ENCODE measurements at places on chromosomes 4 and X.

- DNase-seq = no peak
Measured at GRCh38 chr4:4413373-4413725, 26.4 kb downstream of the NSG1 start.

DNA sequence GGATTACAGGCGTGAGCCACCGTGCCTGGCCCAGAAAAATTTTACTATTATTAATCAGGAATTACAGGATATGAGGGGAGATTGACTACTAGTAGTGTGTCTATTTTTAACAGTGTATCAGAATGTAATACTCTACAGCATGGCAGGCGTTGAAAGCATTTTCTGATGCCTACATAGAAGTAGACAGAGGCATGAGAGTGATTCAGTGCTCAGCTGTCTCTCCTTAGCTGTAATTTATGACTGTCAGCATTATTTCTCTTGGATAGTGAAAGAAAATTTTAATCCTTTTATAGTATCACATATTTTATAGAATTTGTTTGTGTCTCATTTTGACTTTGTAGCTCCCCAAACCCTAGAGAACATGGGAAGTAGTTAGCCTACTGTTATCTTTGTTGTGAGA is 20.7 kb downstream of the ARHGAP24 start:
- DNase-seq = no peak

DNA sequence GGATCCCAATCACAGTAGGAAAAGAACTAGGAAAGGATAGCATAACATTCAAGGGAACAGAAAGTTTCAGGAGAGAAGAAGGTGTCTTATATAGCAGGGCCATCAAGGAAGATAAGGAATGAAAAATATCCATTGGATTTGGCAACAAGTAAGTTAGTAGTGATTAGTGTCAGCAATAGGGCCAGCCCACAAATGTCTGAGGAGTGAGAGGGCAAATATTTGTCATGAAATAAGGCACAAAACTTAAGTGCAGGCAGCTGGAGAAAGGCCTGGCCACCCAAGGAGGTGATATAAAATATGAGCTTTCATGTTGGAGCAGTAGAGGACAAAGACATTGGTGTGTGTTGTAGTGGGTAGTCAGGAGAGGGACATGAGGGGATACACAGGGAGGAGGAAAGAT is 132.1 kb downstream of the COL4A6 start:
- no peak for DNase-seq

GRCh38 chr4:8403173-8403753 is 37.3 kb downstream of the ACOX3 start:
- DNase-seq = peak; percentile 24

DNA sequence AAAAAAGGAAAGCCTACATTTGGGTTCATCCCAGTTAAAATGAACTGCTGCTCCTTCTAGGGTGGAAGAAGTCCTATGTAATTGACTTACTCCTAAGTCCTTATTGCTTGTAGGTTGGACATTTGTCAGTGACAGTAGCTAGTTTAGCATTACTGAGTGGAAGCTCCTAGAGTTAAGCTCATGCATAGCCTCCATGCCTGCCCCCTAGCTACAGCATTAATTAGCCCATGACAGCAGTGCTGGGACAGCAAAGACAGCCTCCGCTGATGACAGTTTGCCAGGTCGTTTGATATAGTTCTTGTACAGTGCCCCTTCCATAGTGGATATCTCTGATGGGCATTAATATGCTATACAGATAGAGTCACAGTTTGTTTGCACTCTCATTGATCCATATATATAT is 18.7 kb upstream of the GALNTL6 start:
- DNase-seq = no peak

DNA sequence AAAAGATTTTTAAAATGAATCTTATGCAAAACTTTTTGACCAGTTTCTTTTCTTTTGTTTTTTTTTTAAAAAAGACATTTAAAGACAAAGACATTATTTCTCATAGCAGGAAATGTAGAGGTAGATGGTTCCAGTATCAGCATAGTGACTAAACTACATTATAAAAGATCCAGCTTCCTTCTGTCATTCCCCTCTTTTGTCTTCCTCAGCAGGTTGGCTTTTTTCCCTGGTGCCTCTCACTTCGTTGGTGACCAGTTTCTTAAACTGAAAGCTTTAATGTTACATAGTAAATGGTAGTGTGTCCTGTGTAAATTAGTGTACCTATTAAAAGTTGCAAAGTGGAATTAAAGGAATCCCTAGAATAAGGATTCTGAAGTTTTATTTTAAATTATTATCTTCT is 36.1 kb downstream of the DCK start:
- DNase-seq = no peak

GRCh38 chrX:11579636-11580600 is 85.8 kb downstream of the ARHGAP6 start:
- no peak for DNase-seq

DNA sequence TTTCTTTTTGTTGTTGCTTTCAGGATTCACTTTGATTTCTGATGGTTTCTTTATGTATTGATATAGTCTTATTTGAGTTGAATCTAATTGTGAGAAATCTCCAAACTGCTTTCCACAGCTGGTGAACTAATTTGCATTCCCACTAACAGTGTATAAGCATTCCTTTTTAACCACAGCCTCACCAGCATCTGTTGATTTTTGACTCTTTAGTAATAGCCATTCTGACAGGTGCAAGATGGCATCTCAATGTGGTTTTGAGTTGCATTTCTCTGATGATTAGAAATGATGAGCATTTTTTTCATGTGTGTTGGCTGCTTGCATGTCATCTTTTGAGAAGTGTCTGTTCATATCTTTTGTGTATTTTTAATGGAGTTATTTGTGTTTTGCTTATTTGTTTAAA is 1023.1 kb downstream of the SH3BGRL start:
- DNase-seq = no peak

DNA sequence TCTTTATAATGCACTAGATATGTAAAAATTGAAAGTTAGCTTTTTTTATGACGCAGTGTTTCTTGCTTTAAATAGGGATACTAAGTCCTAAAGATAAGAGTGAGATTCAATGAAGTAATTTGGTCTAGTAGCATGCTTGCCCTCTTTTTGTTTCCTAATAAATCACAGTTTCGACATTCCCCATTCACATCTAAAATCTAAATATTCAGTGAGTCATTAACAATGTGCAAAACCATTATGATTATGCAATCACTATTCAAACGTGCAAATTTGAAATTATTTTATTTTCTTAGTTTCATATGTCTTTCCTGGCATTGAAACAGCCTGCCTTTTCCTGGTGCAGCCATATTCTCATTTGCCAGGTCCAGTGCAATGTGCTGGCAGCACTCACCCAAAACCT is 1350.5 kb upstream of the PABPC4L start:
- DNase-seq = no peak

DNA sequence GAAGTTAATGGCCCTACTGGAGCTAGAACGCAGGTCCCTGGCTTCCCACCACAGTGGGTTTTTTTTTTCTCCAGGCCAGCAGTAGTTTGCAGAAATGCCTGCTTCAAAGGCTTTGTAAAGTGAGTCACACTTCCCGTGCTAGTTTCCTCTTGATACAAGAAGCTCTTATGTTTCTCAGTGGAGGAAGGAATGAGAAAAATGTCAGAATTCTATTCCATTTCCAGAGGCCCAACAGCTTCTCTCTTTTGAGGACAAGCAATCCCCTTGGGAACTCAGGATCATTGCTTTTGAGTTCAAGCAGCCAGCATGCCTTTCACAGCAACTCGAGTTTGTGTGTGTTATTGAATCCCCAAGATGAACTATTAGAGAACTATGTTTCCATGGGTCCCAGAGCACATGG is 134.3 kb downstream of the GUCY2F start:
- DNase-seq = no peak

DNA sequence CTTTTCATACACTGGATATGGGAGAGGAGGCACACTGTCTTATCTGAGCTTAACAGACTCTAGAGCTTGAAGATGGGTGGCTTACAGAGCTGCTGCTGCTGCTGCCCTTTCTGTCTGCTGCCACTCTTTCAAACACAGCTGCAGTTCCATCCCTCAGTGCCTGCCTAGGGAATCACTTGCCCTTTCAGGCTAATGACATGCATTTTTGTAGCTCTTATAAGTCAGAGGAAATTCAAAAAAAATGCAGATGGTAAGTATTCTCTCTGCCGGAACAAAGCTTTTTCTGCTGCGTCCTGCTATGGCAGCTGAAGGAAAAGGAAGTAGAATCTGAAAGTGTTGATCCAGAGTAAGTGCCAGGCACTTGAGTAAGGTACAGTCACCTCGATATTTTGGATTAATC is 460.4 kb upstream of the DIAPH2 start:
- DNase-seq = no peak

DNA sequence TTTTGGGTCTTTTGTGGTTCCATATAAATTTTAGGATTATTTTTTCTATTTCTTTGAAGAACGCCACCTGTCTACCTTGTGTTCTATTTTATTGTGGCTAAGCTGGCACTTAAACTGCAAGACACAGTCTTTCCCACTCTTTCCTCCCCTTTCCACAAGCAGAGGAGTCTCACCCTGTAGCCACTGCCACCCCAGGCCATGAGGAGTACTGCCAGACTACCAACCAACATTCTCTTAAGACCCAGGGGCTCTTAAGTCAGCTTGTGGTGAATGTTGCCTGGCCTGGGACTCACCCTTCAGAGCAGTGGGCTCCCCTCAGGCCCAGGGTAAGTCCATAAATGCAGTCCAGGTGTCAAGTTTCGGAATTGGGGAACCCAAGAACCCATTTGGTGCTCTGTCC is 58.0 kb upstream of the FMR1 start:
- no peak for DNase-seq

- no peak for DNase-seq
Measured at GRCh38 chr4:4985844-4986243, 33.4 kb downstream of the CYTL1 start.

DNA sequence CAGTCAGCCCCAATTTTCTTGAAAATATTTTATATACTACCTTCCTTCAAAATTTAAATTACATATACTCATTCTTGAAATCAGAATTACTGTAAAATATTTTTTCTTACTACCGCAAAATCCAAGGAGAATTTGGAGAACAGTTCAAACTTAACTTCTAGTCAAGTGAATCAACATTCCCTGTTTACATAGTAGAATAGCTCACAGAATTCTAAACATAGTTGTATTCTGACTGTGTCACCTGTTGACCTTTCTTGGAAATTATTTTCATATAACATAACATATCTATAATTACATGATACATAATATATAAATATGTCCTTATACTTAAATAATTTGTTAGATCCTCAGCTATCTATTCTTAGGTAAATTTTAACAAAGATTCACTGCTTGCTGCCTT is 31.0 kb upstream of the FGF5 start:
- DNase-seq = no peak

- no peak for DNase-seq
Measured at GRCh38 chr4:121375262-121375661, 5.6 kb downstream of the QRFPR start.

DNA sequence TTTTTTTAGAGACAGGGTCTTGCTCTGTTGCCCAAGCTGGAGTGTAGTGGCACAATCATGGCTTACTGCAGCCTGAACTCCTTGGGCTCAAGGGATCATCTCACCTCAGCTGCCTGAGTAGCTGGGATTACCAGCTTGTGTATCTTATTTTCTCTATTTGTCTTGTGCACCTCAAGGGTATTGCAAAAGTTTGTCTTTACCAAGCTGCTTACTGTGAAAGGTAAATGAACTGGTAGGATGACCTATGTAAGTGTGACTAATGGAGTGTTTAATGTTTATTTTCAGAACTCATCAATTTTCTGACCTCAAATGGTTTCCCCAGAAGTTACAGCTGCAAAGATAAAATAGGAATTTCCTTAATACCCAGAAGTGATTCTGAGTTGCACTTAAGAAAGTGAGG is 5.3 kb upstream of the FGA start:
- DNase-seq = no peak

DNA sequence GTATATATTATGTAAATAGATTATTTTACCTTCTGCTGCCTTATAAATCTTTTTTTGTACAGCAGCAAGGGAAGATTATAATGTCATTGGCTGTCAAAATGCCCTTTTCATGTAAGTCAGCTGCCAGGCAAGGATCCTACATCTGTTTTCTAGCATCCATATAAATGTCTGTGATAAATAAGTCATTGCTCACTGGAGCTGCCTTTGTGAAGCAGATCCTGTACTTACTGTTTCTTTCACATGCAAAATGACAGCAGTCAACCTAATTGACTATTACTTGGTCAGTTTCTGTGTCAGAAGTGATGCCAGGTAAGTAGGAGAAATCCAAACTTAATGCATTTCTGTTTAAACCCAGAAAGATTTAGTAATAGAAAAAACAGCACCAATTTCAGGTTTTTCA is 620.7 kb downstream of the RPA4 start:
- no peak for DNase-seq

DNA sequence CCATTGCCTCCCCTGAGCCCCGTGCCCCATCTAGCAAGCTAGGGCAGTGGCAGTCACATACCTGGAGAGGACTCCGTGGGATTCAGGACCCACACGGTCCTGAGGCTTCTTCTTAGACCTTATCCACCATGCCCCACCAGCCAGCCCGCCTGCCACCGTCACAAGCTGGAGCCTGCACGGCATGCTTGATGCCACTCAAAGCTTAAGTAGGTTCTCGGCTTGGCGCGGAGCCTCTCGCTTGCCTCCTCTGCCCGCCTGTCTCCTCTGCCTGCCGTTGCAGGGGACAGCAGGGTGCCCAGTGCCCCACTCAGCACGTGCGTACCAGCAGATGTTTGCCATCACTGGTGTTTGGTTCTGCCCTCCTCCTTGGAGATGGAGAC is 14.1 kb downstream of the PSAPL1 start:
- no peak for DNase-seq

DNA sequence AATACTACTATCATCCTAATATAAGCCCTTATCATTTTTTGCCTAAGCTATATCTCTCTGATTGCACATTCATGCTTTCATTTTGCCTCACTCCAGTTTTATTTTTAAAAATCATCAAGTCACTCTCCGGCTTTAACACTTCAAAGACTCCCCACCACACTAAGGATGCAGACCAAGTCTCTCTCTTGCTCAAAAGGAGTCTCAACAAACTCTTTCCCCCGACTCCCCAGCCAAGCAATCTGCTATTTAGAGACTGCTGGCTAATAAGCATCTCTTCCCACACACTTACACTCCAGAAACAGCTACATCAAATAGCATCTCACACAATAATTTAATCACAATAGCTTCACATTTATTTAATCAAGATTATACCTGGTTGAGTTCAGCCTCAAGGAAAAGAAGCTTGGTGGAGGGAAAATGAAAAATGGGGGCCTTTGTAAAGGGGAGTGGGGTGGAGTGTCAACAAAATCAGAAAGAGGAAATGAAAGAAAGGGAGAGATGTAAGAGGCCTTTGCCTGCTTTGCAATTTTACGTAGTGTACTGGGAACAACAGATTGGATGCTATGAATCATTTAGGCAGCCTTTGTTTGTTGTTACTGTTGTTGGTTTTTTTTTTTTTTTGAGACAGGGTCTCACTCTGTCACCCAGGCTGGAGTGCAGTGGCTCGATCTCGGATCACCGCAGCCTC is 104.1 kb upstream of the MCF2 start:
- no peak for DNase-seq

GRCh38 chr4:3406431-3406830 is 35.3 kb upstream of the HGFAC start:
- no peak for DNase-seq

GRCh38 chrX:16305187-16305586 is 137.9 kb downstream of the MAGEB17 start:
- DNase-seq = no peak

Data from effector CD4-positive, alpha-beta T cell (primary cell).